Glutamatergic neuron (in vitro differentiated cells): ENCODE measurements at places on chromosomes 7 and 10. TPM values are rescaled to one million over a fixed set of nuclear protein-coding genes. Genes with fewer than 3 reads are reported as not detected.
A peak's percentile ranks its signal among the peaks of the same experiment; 100 is the strongest.

DNA sequence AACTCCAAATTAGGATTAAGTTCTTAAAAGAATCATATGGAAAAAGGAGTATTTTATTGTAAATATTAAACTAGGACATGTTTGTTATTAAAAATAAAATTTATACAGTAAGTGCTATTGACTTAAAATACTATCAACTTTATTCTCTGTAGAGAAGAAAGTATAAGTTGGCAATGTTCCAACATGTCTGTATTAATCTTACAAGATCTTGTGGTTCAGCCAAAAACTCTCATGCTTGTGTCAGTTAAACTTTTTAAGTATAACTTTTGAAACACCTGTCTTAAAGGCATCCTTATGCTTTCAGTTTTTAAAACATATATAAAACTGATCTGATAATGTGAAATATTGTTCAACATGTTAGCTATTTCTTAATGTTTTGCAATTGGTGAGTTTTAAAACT lies 160.7 kb downstream of the ZEB1 start:
- peaks cover 32% of the 10 kb centered on the region for H3K36me3 ChIP-seq
- no peak for DNase-seq
- no peaks in the 10 kb centered on the region for H3K27me3 ChIP-seq
- H3K4me1 ChIP-seq: no peaks in the 10 kb centered on the region
- H3K4me3 ChIP-seq: no peak overlapping the region

Gene COA1
- 73.7 TPM for total RNA-seq

Gene ESYT2
- total RNA-seq: 41.9 TPM

- no peak for DNase-seq
- no peaks in the 10 kb centered on the region for H3K4me1 ChIP-seq
- no peak overlapping the region for H3K27ac ChIP-seq
These were observed 62.7 kb downstream of the ADRA2A start for GRCh38 chr10:111139567-111139966.

Gene CALD1
- total RNA-seq: 61.8 TPM

DNA sequence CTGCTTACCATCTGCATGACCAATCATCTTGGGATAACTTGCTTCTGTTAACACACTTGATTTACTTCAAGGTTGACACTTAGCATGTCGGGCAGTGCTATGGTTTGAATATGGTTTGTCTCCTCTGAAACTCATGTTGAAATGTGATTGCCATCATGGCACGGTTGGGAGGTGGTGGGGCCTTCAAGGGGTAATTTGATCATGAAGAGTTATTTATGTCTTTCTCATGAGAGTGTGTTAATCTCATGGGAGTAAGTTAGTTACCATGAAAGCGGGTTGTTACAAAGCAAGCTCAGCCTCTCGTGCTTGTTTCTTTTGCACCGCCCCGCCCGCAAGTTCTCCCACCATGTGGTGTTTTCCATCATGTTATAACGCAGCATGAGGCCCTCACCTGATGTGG lies 163.6 kb downstream of the DOCK4 start:
- peak overlapping the region; percentile 15 for H3K27ac ChIP-seq
- peak; percentile 21 for DNase-seq
- no peaks in the 10 kb centered on the region for H3K36me3 ChIP-seq
- peak overlapping the region; percentile 53 for H3K4me3 ChIP-seq
- H3K4me1 ChIP-seq: peaks cover 13% of the 10 kb centered on the region

DNA sequence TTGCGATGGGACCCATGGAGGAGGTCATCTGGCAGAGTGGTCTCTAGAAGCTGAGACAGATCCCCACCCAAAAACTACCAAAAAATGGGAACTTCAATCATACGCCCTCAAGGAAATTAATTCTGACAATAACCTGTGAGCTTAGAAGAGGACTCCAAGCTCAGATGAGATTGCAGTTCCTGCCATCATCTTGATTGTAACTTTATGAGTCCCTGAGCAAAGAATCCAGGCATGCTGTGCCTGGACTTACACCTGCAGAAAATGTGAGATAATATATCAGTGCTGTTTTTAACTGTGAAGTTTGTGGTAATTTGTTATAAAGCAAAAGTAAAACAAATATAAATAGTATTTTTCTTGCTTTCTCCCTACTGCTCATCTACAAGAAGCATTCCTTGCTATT lies 299.6 kb upstream of the MBL2 start:
- no peaks in the 10 kb centered on the region for H3K36me3 ChIP-seq
- no peak overlapping the region for H3K4me3 ChIP-seq
- DNase-seq: no peak
- H3K4me1 ChIP-seq: no peaks in the 10 kb centered on the region
- H3K27ac ChIP-seq: no peak overlapping the region
- peaks cover 2% of the 10 kb centered on the region for H3K27me3 ChIP-seq

DNA sequence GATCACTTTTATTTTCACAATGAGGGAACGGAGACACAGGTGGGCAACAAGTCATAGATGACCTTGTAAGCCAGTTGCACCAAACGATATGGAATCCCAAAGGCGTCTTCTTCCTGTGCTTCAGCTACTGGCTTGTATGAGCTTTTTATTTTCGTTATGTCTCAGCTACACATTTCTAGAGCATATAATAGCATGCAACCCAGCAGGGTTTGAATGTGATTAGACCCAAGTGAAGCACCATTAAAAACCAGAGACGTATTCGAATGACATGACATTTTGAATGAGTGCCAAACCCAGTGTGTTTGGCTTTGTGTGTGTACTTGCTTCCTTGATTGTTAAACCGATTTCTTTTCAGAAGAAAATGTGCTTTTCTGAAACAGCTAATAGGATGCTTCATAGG lies 963.2 kb upstream of the CELF2 start:
- no peak overlapping the region for H3K27ac ChIP-seq

- H3K27me3 ChIP-seq: no peaks in the 10 kb centered on the region
- H3K27ac ChIP-seq: no peak overlapping the region
- H3K36me3 ChIP-seq: no peaks in the 10 kb centered on the region
These were observed 40.9 kb downstream of the ARL5B start for GRCh38 chr10:18699849-18700840.
